Activated effector memory CD4-positive, alpha-beta T cell treated with Interleukin-2 at 50 U/mL for 16 hours (primary cell): ENCODE measurements at places on chromosomes 7 and 10.

DNA sequence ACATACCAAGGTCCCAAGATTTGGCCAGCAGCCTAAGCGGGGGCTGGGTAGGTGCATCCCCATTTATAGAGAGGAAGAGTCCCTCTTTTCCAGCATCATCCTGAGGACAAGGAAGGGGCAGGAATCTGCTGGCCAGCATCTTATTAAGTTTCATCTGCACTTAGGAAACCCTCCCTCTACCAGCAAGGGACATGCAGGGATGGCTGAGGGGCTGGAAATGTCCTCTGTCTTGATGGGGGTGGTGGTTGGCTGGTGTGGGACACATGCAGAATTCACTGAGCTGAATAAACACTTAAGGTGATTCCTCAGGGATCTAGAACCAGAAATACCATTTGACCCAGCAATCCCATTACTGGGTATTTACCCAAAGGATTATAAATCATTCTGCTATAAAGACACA lies 42.1 kb downstream of the NOD1 start:
- no peak for DNase-seq

GRCh38 chr10:70404787-70405036 lies 767 bp downstream of the EIF4EBP2 start:
- no peak for DNase-seq

- no peak for DNase-seq
These were observed 84.2 kb upstream of the KCNMA1 start for GRCh38 chr10:77721815-77722214.

- DNase-seq: no peak
These were observed 545.1 kb downstream of the AUTS2 start for GRCh38 chr7:70143075-70144044.

DNA sequence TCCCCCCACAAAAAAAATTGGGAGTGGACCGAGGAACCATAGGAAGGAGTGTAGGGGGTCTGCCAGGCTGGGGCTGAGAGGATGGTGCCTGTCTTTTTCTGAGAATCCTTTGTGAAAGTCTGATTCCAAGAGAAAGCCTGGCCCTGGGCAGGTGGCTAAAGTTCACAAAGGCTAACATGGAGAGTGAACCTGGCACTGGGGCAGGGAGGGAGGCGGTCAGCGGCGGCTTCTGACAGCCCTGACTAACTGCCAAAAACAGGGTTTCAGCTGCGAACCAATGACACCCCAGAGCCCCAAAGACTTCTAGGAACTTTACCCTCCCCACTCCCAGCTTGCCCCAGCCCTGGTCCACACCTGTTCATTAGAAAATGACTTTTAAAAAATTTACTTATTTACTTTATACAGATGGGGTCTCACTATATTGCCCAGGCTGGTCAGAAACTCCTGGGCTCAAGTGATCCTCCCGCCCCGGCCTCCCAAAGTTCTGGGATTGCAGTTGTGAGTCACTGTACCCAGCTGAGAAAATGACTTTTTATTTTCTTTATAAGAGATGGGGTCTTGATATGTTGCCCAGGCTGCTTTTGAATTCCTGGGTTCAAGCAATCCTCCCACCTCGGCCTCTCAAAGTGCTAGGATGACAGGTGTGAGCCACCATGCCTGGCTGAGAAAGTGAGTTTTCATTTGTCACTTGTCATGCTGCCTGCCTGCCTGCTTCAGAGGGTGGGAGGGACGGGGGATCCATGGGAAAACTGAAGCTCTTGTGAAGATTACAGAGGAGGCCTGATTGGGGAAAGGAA lies 61.0 kb upstream of the DUSP5 start:
- DNase-seq: no peak

DNA sequence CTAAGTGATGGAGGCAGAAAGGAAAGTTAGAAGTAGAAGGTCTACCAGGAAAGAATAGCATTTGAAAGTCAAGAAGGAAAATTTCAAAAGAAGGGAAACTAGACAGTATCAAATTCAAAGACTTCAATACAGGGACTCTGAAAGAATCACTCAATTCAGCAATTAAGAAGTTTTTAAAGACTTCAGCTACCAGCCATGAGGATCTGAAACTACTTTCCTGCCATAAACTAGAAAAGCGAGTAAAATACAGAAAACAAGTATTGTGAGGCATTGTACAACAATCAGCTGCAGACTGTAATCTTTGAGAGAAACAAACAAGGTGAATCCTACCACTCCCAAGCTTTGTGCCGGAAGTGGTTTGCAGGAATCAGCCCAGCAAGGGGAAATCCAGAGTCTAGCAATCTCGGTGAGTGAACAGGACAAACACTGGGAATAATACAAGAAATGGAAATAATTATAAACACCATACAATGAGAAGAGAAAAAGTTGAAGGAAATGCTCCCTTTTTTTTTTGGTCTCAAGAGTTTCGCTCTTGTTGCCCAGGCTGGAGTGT lies 62.4 kb downstream of the ARHGAP12 start:
- DNase-seq: no peak

DNA sequence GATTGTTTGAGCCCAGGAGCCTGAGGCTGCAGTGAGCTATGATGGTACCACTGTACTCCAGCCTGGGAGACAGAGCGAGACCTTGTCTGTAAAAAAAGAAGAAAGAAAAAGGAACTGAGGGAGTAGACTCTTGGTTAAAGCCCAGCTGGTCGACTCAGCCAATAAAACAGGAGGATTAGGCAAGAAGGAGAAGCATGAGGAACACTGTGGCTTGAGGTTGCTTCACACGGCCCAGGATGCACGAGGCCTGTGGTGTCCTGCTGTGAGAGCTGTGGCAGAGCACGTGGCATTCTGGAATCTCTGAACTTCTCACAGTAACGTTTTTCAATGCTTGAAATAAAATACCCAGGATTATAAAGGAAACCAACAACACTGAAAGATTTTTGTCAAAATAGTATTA lies 93.3 kb downstream of the CUL2 start:
- no peak for DNase-seq

- DNase-seq: no peak
These were observed 20.4 kb downstream of the FAM53B start for GRCh38 chr10:124723826-124724225.

DNA sequence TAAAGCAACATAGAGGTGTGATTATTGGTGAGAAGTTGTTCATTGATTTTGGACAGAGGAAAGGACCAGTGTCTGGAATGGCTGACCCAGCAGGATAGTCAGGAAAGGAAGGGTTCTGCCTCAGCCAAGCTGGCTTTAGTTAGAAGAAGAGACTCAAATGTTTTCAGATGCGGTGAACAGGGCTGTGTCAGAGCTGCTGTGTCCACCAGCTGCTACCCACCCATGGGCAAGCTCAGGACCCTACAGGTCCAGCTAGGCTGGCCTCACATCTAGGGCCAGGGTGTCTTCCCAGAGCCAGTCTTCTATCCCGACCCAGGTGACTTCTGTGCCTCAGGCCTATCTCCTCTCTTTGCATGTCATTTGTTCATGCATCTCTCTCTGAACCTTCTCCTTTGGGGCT lies 37.3 kb upstream of the CXCL12 start:
- no peak for DNase-seq

DNA sequence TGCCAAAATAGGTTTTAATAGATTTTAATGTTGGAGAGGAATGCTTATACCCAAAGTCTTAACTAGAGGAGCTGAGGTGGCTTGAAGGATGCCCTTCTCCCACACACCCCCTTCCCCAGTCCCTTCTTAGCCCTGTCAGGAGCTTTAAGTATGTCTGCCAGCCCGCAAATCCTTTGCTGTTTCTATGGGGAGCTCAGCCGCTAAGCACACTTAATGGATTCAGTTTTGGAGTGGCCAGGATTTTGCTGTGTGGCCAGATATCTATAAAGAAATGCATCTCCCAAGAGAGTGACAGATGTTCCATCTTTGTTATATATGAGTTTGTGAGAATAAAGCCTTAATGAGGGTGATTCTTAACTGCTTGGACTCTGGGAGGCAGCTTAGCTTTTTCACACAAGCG lies 152.9 kb upstream of the ZNF32 start:
- no peak for DNase-seq

- DNase-seq: no peak
These were observed 179.6 kb downstream of the CELF2 start for GRCh38 chr10:11197266-11197712.

DNA sequence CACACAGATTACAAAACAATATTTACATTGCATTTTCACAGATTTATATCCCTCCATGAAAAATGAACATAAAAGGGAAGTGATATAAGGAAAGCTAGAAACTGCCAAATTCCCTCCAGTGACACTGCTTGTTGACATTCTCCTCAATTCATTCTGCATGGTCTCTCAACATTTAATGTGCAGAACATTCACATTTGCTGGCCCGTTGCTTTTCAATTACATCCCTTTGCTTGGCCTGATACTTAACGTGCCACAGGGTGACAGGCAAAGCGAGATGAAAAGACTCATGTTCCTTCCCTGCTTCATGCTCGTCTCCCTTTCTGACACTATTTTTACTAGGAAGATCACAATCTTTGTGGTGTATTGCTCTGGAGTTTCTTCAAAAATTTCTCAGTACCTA lies 1019.7 kb upstream of the LRRN3 start:
- DNase-seq: no peak

DNA sequence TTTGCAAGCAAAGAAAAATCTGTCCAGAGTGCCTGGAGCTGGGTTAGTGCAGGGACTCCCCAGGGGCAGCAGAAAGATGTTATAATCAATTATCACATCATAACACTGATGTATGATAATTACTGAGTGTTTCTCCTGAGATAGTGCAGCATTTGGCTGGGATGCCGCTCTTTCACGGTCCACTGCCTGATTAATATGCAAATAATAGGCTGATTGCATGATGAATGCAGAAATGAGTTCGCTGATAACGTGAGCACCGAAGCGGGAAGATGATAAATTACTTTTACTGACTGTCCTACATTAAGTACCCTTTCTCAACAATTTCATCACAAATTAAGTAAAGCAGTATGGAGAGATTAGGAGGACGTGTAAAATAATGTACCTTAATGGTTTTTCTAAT lies 71.4 kb upstream of the SH2B2 start:
- DNase-seq: no peak

- no peak for DNase-seq
These were observed 737.1 kb downstream of the INHBA start for GRCh38 chr7:40965774-40966173.

DNA sequence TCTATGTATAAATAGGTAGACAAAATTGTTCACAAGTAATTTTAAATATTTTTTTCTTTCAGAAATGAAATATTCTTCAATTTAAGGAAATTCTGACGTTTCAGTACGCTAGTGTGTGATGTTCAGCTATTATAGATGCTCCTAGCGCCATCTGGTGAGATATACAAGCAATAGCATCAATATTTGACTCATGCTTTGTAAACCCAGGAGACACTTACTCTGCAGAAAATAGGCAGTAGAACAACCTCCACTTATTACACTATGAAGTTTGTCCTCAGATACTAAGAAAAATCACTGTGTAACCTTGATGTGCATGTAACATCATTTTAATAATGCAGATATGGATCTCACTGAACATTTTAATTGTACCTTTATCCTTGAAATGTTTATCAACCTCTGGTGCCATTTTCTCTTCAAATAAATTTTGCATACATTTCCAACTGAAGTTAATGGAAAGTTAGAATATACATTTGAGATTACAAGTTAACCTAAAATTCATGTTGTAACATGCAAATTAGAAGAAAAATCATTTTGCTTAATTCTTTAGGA lies 151.5 kb upstream of the FAM3C start:
- no peak for DNase-seq

- DNase-seq: no peak
These were observed 367.0 kb upstream of the MGMT start for GRCh38 chr10:129099992-129100391.

DNA sequence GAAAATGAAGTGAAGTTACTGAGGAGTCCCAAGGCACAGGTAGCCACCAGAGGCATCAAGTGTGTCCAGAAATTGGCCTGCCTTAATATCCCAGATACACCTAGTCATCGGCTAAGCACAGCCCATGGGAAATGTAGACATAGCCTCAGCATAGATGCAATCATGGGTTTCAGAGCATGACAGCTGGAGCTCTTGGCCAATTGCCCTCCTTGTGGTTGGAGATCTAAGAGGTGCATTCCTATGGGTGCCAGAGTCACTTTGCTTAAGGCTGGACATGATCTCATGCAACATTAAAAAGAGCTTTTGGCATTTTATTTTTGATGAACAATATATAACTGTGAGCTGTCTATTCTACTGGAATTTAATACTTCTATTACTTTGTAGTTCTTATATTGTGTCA lies 758.0 kb upstream of the LRRTM3 start:
- DNase-seq: no peak

- DNase-seq: no peak
These were observed 3.4 kb downstream of the DNMBP start for GRCh38 chr10:100006243-100006886.

DNA sequence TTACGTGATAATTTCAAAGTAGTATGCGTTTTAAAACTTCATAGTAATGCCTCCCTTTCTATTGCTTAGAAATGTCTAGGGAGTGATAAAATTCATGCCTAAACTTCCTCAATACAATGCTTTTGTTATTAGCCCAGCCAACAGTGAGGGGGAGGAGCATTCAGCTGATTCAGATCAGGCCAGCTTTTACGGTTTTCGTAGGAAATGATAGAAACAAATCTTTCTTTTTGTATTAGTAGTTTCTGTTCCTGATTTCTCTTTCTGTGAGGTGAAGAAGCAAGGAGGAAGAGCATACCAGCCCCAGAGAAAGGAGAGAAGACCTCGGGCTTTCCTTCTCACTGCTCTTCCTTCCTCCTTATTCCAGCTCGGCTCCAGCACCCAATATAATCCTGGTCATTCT lies 35.2 kb upstream of the ITPRID1 start:
- no peak for DNase-seq

DNA sequence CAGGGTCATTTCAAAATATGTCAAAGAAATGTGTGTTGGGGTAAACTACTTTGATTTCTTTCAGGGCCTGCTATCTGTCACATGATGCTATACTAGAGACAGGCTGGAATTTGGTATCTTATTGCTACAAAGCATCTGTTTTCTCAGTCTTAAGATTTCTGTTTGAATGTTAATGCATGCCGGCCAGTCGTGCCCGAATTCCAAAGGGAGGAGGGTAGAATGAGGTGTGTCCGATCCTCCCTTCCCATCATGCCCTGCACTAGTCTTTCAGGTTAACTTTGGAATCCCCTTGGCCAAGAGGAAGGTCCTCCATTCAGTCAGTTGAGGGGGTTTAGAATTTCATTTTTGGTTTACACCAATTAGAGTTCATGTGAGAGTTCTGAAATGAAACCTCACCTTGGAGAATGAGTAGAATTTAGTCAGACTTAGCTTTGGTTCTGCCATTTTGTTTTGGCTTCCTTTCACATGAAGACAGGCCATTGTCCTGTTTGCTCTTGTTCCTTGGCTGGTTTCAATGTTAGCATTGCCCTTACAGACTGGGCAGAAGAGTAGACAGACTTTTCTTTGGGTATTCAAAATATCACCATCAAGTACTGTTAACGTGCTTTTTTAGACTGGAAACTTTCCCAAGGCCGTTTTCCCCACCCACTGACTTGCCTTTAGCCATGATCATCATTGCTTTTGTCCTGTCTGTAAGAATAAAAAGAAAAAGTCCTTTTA lies 95.8 kb downstream of the CAMK1D start:
- no peak for DNase-seq

DNA sequence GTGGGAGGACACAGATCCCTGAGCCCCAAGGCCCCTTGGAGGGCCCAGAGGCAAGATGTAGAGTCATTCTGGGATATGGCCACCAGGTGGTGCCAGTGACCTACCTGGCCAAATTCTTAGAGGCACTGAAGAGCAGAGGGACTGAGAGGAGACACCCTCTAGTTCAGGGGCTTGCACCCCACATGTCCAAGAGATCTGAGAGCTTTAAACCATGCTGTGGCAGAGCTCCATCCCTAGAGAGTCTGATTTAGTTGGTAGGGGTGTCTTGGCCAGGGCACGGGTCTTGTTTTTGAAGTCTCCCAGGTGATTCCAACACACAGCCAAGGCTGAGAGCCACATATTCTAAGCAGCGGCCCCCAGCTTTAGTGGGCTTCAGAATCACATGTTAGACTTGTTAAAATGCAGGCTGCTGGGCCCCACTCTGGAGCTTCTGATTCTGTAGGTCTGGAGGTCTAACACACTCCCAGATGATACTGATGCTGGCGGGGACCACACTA lies 52.5 kb downstream of the PRF1 start:
- peak; percentile 59 for DNase-seq
